ENCODE measurements at places on chromosomes 11 and 22.
A peak's percentile ranks its signal among the peaks of the same experiment; 100 is the strongest.

DNA sequence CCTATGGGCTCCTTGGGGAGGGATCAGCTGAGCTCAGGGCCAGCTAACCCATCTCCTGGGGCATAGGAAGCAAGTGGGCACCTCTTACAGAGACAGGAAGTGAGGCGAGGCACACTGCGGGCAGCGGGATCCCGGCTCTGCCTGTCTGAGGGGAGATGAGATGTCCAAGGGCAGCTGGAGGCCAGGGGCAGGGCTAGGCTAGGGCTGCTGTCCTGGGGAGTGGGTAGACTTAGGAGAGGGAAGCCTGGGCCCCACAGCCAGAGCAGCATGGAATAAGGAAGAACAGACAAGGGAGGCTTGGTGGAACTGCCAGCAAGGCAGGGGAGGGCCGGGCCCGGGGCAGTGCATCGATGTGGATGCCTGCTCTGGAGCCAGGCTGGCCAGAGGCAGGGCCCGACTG lies 76.3 kb downstream of the MORC2 start:
- DNase-seq = no peak

GRCh38 chr11:107669191-107669740 lies 42.6 kb downstream of the SLN start:
- no peak for DNase-seq

GRCh38 chr22:26431261-26431995 lies 2.4 kb downstream of the ASPHD2 start:
- DNase-seq = peak; percentile 54

DNA sequence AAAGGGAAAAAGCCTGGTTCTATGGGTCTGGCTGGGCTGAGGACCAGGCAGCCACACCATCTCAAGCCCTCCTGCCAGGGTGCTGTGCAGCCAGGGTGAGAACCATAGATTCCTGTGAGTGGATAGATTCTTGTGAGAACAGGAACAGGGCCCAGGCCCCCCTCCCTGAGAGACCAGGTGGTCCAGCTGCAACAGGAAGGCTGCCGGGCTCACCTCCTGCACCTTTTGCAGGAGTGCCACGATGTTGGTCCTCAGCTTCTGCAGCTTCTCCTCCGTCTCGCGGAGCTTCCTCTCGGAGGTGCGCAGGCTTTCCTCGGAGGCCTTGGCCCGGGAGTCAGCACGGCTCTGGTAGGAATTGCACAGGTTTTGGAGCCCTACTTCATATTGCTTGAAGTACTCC lies 40.8 kb downstream of the MORC2 start:
- no peak for DNase-seq

DNA sequence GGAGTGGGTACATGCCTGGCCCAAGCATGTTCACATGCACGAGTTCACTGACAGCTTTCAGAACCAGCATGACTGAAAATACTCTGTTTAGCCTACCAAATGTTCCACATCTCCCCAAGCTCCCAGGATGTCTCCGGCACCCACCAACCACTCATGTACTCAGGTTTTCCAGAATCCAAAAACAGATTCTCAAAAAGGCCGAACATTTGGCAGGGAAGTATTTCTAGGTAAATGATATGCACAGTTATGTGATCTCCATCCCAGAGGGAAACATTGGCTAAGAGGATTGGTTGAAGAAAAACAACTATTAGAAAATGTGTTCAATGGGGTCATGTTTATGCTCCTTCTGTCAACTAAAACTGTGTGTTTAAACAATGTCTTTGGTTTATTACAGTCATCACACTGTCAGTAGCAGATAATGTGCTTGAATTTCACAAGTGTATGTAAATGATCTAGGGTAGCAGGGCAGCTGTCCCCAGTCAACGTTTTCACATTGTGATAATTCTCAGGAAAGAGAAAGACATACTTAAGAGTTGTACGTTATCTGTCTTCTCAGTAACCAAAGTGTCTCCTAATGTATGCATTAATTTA lies 52.3 kb downstream of the BARX2 start:
- DNase-seq = no peak

DNA sequence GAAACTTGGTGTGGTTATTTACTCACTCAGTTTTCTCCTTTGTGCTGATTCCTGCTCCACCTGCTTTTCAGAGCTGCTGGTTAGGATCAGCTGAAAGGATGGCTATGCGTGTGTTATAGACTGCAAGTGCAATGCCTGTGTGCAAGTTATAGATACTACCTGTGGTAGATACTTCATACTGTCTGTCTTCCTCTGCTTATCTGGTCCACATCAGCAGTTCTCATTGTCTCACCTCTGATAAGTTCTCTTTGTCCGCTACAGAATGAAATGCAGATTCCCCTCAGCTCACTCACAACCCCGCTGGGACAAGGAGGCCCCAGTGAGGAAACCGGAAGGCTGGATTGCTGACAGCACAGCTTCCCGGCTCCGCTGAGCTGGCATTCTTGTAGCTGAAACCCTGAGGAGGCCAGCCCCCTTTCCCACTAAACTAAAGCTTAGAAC lies 37.5 kb upstream of the LYVE1 start:
- no peak for DNase-seq
